CD4-positive, alpha-beta T cell treated with Interferon alpha-2 for 1 hour (primary cell): ENCODE measurements at places on chromosomes 7 and 10.

DNA sequence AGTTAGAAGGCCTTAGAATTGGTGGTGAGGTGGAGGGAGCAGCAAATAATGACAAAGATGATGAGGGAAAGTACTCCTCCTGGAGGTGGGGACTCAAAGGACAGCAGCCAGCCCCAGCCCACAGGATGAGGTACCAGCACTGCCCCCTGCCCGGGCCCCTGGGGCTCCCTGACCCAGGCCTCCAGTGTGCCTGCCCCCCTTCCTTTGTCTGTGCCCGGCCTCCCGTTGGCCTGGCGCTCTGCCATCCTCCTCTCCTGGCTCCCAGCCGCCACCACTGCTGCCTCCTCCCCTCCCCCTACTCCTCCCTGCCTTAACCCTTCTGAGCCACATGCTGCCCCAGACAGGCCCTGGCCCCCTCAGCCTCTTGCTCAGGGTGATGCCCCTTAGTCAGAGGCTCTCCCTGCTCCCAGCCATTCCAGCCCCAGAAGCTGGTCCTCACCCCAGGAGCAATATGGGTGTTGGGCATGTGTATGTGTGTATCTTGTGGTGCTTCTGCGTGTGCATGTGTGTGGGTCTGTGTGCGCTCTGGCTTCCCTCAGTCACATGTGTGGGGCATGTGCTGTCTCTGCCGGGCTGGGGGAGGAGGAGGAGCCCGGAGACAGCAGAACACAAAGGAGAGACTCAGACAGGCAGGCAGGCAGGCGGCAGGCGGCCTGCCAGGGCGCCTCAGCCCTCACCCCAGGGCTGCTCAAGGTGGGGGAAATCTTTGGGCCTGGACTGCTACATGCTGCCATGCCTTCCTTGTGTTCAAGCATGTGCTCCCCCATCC lies 2.6 kb downstream of the LDB1 start:
- DNase-seq: peak; percentile 44

GRCh38 chr7:2937701-2938513 lies 93.8 kb upstream of the GNA12 start:
- no peak for DNase-seq

- no peak for DNase-seq
These were observed 47.0 kb downstream of the FAM171A1 start for GRCh38 chr10:15324113-15324512.

DNA sequence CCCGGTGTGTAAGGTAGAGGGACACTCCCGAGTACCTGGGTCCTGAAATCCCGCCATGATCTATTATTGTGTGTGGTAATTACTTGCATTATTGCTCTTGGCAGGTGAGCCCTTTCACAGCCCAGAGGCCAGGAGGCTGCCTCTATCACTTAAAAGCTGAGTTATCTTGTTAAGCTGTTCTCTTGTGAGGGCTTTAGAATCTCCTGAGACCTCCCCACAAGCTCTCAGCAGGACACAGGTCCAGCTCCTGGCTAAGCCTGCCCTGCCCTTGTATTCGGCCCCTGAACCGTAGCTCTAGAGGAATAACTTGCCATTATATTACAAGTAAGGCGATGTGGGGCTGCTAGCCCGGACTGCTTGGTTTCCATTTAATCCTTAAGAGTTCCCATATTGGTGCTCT lies 13.9 kb downstream of the SND1 start:
- no peak for DNase-seq

DNA sequence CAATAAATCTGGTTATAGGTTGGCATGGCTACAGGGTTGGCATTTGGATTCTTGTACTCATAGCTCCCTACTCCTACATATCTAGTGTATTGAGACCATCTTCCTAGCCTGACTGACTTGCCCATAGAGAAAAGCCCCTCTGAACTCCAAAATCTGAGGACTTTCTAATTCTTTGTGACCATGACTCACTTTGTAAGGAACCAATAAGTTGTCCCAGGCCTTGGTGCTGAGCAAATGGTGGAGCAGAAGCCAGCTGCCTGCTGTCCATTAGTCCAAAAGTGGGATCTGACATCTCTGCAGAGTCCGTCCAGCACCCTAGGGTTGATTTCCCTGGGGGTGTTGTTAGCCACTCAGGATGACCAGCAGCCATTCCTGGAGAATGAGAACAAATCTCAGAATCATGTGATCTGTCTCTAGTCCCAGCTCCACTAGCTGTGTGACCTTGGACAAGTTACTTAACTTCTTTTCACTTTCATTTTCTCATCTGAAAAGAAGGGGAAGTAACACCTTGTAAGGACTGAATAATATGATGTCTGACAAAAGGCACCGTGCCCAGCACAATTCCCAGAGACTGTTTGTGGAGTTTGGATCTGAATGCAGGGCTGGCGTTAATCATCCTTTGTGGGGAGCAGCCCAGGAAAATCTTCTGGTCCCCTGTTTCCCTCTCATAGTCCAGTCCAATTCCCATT lies 44.1 kb downstream of the MTURN start:
- DNase-seq: peak; percentile 20

DNA sequence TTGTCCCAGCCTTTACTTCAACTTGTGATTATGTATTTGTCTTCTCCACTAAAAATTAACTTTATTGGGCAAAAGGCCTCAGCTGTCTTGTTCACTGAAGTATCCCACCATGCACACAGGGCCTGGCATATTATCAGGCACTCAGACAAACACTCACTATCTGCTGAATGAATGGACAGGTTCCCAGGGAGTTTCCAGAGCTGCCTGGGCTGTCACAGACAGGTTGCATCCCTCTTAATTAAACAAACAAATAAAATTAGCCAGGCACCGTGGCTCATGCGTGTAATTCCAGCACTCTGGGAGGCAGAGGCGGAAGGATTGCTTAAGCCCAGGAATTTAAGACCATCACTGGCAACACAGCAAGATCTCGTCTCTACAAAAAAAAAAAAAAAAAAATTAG lies 1.5 kb upstream of the TSPAN14 start:
- no peak for DNase-seq

DNA sequence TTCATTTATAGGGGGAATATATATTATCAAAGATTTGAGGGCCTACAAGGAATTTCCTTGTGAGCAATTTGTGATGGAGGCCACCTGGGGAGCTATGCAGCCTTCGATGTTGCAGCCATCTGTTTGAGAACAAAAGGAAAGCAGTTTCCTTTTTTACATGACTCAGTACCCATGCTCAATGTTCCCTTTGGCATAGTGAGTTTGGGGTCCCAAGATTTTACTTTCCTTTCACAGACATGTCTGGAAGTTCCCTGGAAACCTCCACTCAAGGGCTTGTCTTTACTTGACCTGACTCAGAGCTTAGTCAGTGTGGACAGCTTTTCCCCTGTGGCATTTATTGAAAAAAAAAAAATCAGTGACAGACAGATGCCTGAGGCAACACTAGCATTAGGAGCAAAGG lies 73.5 kb upstream of the VIPR2 start:
- DNase-seq: no peak

DNA sequence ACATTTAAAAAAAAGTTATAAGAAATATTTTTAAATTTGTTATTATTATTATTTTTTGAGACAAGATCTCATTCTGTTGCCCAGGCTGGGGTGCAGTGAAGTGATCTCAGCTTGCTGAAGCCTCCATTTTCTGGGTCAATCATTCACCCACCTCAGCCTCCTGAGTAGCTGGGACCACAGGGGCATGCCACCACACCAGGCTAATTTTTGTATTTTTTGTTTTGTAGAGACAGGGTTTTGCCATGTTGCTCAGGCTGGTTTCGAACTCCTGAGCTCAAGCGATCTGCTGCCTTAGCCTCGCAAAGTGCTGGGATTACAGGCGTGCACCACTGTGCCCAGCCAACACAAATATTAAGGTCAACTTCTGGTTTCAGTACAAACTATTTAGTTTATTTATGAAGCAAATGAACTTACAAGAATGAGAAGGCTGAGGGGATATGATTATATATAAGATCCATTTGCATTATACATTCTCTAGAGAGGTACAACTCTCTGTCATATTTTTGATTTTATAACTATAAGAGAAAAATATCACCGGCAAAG lies 45.9 kb upstream of the FAM133B start:
- no peak for DNase-seq
